ENCODE measurements at places on chromosomes 12 and 14.

DNA sequence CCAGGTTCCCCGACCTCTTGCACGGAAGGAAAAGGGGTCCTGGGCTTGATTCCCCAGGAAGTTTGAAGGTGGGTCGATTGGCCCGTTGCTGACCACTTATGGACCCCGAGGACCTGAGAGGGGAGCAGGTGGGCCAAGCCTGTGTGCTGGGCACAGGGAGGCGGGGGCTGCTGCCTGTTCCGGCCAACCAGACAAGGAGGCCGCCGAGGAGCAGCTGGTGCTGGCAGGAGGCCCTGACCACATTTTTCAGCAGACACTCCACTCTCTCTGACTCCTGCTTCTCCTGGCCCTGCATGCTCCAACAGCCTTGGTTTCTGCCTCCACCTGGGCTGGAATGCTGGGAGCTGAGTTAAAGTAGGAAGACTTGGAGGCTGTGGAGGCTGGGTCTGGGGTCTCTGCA, 42.8 kb downstream of the NOS1 start:
- no peak for DNase-seq

DNA sequence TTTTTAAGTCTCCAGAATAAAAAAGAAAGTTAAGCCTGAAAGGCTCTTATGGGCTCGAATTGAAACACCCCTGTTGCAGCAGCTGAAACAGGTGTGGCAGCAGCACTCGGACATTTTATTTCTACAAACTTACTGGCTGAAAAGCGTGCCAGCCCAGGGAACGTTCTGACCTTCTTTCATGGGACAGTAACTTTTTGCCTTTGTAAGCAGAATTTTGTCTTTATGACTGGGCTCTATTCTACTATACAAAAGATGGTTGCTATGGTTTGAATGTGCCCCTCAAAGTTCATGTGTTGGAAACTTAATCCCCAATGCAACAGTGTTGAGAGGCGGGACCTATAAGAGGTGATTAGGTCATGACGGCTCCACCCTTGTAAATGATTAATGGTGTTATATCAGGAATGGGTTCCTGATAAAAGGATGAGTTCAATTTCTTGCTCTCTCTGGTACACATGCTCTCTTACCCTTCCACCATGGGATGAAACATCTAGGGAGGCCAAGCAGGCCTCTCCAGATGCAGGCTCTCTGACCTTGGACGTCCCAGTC, 52.7 kb downstream of the PELI2 start:
- no peak for DNase-seq

DNA sequence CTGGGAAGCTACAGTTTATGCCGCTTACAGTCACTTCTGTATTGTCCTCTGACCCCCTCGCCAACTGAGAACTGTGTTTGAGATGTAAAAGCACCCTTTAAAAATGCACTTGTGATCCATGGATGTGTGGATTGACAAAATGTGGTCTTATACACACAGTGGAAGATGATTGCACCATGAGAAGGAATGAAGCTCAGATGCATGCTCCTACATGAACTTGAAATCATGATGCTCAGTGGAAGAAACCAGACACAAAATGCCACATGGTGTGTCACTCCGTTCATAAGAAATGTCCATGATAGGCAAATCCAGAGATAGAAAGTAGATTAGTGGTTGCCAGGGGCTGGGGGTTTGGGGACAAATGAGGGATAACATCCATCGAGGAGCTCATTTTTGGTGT, 58.0 kb downstream of the PITPNM2 start:
- DNase-seq, result no peak

GRCh38 chr12:3365463-3366411, 125.3 kb upstream of the PRMT8 start:
- peak; percentile 75 for DNase-seq

GRCh38 chr14:69303086-69303485, 43.1 kb downstream of the GALNT16 start:
- DNase-seq, result peak; percentile 35
